ENCODE measurements at places on chromosomes 16 and 17.
A peak's percentile ranks its signal among the peaks of the same experiment; 100 is the strongest.

DNA sequence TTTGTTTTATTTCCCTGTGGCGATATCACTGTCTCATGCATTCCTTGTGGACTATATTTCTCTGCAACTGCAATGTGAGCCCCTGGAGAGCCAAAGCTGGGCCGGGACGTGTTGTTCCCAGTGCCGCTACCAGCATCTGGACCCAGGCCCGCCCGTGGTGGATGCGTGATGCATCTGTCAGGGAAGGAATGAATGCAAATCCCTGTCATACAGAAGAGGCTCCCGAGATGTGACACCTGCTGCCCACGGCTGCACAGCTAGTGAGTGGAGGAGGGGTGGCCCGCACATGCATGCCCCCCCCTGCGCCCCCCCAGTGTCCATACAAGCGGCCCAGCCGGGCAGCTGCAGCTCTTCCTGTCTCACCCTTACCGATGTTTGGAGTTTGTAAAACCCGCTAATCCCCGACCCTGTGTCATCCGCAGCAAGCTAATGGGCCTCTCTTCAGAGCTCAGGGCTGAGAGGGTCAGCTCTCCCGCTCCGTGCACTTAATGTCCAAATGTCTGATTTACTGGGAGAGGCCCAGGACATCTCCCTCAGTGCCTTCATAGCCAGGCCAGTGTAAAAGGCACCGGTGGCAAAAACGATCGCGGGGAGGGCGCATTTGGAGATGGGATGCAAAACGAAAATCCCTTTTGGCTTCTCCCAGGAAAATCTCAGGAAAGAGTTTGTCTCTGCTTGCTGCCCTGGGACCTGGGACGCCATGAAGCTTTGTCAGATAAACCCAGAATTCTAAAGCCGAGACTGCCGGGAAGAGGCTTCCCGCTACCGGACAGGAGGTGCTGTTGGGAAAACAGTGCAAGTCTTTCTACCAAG lies 91.8 kb downstream of the FOXL1 start:
- DNase-seq = no peak

- peak; percentile 15 for DNase-seq
These were observed 451.5 kb upstream of the HSBP1 start for GRCh38 chr16:83356266-83356665.

DNA sequence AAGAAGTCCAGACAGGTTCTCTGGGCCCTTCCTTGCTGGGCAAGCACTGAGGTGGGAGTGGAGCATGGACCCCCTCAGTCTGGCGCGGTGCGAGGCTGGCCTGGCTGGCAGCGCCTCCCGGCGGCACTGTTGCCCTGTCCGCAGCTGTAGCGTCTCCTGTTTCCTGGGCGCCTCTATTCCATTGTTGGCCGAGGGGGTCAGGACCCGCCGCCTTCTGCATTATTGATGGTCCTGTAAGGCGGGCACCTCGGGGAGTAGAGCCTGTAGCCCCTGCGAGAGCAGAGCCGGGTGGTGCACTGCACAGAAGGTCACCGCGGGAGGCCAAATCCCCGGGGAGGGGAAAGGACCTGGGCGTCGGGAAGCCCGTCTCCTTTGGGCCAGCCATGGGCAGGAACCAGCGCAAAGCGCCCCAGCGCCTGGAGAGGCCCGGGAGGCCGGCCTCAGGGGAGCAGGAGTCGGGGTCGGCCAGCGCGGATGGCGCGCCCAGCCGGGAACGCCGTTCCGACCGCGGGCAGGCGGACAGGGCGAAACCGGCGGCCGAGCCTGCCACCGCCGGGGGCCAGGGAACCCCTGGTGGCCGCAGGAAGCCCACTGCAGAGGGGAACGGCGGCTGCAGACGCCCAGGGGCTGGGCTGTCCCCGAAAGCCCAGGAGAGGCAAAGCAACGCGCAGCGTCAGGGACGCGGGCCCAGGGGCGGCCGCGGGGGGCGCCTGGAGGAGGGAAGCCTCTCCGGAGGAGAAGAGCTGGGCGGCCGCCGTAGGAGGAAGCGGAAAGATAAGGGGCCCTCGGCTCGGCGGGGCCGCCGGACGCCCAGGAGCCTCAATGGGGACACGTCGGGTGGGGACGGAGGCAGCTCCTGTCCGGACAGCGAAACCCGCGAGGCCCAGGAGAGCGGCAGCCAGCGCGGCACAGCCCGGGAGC lies at the start of gene MYO15B:
Gene MYO15B (plus strand): TSS at position 126 of the 921 bp plus-strand sequence. CDS start 258 bp downstream, at position 384.
- peak; percentile 72 for DNase-seq

DNA sequence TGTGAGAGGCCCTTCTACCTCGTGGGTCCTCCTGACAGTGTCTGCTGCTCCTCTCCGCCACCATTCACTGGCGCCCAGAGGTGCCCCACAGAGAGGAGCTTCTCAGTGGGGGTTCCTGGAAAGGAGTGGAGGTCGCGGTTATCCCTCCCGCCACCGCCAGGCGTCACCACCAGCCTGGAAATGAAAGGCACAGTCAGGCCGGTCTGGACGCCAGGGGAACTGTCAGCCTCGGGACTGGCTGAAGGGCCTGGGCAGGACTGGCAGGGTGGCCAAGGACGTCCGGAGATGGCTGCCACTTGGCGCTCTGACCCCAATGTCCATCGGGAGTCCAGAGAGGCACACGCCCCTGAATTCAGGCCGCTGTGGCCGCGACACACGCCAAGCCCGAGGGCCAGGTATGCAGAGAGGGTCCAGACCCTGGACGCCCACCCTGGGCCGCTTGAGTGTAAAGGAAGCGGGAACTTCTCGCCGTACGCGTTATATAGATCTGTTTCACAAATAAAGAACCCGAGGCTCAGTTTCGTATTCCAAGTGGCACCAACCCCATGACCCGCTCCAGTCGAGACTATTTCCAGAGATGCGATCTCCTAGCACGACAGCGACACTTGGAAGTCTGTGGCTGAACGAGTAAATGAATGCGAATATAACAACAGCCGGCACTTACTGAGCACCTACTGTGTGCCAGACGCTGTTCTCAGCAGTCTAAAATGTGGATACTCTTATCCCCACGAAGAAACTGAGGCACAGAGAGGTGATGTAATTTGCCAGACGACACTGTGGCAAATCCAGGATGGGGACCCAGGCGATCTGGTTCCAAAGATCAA lies 7.6 kb upstream of the NXPH3 start:
- DNase-seq = peak; percentile 92

Measured in WTC11 (cell line).